ENCODE measurements at places on chromosomes 1 and 21.
A peak's percentile ranks its signal among the peaks of the same experiment; 100 is the strongest.

- no peak for DNase-seq
Measured at GRCh38 chr1:43302721-43303470, 2.1 kb downstream of the TIE1 start.

DNA sequence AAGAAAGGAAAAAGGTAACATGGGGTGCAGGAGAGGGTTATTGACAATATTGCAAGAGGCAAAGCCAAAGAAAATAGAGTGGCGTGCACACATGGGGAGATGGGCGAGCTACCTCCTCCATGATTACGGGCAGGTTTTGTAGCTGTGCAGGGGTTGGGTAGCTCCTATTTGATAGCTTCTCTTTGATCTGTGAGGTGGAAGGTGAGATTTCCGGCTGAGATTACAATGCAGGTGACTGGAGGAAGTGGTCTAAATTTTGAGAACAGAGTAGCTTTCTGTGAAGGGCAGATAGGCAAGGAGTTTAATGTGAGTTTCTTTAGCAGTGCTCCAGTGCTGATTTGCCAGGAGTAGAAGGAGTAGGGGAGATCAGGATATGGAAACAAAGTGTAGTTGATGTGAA lies 263.4 kb downstream of the PLA2G4A start:
- no peak for DNase-seq

DNA sequence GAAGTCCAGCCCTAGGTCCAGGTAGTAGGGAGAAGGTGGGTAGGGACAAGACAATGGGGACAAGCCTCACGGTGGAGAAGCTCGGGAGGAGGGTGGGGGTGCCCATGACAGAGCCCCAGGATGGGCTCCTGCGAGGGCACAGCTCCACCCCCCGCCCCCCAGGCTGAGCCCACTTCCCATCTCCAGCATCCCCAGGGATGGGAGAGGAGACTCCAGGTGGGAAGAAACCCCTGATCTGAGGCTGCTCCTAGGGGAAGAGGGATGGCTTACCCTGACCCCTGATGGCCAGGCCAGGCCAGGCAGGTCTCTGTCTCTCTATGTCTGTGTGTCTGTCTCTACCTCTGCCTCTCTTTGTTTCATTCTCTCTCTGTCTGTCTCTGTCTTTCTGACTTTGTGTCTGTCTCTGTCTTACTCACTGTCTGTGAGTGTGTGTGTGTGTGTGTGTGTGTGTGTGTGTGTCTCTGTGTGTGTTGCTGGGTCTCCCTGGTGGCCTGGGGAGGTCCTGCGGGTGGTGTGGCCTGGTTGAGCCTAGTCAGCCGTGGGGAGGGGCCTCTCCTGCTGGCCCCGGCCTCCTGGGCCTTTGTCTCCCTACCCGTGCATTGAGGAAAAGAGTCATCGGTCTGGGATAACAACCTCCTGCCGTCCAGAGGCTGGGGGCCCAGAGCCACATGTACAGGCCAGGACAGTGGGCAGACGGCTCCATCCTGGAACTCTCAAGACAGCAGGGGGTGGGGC lies 45.7 kb downstream of the WNT9A start:
- no peak for DNase-seq

DNA sequence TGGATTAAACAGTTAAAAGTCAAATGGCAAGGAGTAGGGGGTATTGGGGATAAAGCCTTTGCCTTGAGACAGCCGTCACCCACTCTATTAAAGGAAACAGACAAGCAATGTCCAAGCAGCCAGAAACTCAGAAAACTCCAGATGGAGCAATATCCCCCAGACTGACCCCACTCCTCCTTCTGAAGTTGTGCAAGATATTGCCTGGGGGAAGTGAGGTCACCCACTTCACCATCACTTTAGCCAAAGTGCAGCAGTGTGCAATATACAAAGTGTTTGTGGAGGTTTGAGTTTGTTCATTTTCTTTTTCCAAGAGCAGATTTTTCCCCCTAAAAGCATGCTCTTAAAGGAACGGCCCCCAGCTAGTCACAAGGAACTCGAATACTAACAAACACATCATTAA lies 125.1 kb downstream of the ETS2 start:
- DNase-seq: no peak

DNA sequence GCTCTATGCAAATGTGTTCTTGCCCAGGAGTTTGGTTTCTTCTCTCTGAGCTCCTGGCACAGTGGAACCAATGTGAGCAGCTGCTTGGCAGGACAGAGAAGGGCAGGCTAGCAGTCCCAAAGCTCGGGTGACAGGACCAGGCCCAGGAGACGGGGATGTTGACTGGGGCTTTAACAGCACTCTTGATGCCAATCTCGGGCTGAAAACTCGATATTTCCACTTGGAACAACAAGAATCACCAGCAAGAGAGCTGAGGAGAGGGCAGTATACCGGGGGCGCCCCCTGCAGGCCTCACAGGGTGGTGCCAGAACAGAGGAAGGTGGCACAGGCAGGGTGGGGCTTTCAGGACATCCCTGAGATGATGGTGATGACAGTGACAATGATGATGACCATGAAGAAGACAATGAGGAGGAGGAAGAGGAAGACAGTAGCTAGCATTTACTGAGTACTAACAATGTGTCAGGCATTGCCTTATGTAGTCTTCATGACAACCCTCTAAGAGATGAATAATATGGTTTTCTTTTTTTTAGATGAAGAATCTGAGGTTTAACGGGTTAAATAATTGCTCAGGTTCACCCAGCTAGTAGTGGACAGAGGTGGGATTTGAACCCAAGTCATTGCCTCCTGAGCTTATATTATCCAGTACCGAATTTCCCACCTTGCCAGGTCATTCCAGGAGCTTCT lies 2.7 kb upstream of the KCNJ9 start:
- peak; percentile 33 for DNase-seq

- DNase-seq: no peak
Measured at GRCh38 chr1:26791626-26792025, 3.9 kb downstream of the PIGV start.

- no peak for DNase-seq
Measured at GRCh38 chr1:192826791-192827546, 18.1 kb downstream of the RGS2 start.

GRCh38 chr1:81358151-81358550 lies 442.6 kb upstream of the ADGRL2 start:
- no peak for DNase-seq

DNA sequence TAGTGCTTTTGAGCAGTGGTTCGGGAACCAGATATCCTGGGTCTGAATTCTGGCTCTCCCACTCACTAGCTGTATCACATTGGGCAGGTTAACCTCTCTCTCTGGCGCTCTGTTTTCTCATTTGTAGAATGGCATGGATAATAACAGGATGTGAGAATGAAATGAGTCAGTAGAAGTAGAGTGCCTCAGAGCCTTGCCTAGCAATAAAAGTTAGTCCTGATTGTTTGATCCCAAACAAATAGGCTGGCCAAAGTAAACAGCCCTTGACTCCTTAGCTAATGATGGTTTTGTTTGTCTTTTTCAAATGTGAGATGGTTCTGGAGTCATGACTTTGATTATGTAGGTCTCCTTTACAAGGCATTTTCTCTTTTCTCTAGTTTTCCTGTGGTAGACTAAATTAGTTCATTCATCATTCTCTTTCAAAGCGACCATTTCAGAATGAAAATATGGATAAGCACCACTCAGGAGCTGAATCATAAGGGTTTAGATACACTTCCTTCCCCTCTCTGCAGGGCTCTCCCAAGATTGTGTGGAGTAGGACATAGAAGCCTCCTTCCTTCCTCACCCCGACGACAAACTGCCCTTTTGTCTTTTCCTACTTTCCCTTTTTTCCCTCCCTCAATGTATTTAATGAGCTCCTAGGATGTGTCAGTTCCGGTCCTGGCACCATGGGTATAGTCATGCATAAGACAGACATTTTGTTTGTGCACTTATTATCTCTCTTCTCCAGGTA lies 23.1 kb downstream of the KIAA0040 start:
- DNase-seq: no peak
